ENCODE measurements at places on chromosomes 7 and 10.
A peak's percentile ranks its signal among the peaks of the same experiment; 100 is the strongest.

GRCh38 chr10:94363251-94363565 is 469 bp upstream of the NOC3L start:
- no peak for DNase-seq

DNA sequence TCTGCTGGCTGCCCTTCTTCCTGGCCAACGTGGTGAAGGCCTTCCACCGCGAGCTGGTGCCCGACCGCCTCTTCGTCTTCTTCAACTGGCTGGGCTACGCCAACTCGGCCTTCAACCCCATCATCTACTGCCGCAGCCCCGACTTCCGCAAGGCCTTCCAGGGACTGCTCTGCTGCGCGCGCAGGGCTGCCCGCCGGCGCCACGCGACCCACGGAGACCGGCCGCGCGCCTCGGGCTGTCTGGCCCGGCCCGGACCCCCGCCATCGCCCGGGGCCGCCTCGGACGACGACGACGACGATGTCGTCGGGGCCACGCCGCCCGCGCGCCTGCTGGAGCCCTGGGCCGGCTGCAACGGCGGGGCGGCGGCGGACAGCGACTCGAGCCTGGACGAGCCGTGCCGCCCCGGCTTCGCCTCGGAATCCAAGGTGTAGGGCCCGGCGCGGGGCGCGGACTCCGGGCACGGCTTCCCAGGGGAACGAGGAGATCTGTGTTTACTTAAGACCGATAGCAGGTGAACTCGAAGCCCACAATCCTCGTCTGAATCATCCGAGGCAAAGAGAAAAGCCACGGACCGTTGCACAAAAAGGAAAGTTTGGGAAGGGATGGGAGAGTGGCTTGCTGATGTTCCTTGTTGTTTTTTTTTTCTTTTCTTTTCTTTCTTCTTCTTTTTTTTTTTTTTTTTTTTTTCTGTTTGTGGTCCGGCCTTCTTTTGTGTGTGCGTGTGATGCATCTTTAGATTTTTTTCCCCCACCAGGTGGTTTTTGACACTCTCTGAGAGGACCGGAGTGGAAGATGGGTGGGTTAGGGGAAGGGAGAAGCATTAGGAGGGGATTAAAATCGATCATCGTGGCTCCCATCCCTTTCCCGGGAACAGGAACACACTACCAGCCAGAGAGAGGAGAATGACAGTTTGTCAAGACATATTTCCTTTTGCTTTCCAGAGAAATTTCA is 1.7 kb downstream of the ADRB1 start:
- peak; percentile 52 for DNase-seq

DNA sequence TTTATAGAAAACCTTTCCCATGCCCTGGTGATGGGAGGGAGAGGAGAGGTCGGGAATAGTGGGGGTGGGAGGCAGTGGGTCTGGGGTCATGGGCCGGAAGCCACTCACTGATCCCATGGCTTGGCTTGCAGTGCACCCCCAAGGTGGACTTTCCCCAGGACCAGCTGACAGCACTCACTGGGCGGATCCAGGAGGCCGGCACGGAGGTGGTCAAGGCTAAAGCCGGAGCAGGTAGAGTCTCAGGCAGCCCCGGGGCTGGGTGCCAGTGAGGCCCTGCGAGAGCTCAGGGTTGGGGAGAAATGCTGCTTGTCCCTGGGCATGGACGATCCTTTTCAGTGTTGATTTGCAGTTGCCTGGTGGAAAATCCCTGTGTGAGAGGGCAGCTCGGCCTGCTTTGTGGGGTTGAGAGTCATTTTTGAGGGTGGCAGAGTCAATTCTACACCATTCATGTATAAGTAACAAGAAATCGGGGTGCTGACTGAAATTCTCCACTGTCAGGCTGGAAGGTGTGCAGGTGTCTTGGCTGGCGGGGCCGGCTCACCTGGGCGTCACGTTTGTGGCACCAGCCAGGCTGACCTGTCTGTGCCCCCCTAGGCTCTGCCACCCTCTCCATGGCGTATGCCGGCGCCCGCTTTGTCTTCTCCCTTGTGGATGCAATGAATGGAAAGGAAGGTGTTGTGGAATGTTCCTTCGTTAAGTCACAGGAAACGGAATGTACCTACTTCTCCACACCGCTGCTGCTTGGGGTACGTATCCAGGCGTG is 16.5 kb downstream of the MDH2 start:
- no peak for DNase-seq

DNA sequence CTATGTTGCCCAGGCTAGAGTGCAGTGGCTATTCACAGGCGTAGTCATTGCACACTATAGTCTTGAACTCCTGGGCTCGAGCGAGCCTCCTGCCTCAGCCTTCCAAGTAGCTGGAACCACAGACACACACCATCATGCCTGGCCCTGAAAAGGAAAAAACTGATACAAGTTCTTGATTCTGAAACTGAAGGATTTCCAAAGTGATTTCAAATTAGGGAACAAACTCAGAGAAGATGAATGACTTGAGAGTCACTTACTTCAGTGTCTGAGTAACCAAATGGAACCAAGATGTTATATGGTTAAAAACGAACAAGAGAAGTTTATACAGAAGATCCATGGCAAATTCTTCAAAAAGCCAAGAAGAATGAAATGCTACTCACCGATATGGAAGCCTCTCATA is 14.4 kb downstream of the CWF19L1 start:
- DNase-seq, result peak; percentile 61

- no peak for DNase-seq
Measured at GRCh38 chr10:24821986-24822385, 98.3 kb upstream of the ARHGAP21 start.

DNA sequence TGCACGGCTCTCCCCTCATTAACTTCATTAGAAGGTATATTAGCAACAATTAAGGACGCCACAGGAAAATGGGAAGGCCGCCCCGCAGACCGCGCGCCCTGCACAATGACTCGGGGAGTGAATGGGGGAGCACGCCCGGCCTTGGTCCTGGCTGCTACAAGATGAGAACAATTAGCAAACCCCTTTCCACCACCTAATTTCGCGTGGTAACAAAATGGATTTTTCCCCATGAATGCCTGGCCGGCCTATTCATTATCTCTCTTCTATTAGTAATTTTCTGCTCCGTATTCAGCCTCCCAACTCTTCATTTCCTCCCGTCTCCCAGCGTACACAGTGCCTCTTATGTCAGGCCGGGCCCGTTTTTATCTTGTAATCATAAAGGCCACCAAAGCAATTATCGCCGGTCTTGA is 346.9 kb downstream of the DNAJB6 start:
- DNase-seq, result no peak

DNA sequence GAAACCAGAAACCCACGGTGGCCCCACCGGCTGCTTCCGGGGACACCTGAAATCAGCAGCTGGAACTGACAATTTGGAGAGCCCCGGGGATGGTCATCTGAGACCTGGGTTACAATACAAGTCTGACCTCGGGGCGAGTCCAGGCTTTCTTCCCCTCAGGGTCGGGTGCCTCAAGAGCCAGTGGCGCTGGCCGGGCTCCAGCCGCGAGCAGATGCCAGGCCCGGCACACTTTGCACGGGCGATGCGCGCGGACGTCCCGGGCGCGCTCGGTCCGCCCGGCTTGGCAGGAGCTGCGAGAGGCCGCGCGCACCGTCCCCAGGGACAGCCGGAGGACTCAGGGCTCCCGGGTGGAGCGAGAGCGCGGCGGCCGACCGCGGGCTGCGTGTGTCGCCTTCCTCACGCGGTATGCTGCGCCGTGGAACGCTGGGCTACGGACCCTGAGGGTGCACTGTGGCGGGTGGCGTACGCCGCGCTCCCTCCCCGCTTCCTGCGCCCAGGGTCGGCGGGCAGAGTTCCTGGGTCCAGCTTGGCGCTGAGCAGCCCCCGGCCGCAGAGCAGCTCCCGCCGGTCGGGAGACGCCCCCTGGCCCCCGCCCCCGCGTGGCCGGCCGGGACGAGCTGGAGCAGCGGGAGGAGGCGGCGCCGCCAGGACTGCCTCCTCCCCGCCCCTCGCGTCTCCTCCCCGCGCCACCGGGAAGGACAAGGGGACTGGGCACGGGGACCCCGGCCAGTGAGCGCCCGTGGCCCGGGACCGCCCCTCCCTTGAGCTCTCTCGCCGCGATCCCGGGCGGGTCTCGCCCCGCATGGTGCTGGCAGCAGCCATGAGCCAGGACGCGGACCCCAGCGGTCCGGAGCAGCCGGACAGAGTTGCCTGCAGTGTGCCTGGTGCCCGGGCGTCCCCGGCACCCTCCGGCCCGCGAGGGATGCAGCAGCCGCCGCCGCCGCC is at the start of gene RBM20:
Gene RBM20, plus strand, starts transcription at position 684 of the 945 bp plus-strand sequence. Its CDS starts 119 bp downstream, at position 803.
- DNase-seq, result no peak

GRCh38 chr10:114026189-114027040 is 17.3 kb upstream of the ADRB1 start:
- peak; percentile 16 for DNase-seq

- no peak for DNase-seq
Measured at GRCh38 chr10:42648512-42648911, 10.1 kb upstream of the ZNF33B start.

DNA sequence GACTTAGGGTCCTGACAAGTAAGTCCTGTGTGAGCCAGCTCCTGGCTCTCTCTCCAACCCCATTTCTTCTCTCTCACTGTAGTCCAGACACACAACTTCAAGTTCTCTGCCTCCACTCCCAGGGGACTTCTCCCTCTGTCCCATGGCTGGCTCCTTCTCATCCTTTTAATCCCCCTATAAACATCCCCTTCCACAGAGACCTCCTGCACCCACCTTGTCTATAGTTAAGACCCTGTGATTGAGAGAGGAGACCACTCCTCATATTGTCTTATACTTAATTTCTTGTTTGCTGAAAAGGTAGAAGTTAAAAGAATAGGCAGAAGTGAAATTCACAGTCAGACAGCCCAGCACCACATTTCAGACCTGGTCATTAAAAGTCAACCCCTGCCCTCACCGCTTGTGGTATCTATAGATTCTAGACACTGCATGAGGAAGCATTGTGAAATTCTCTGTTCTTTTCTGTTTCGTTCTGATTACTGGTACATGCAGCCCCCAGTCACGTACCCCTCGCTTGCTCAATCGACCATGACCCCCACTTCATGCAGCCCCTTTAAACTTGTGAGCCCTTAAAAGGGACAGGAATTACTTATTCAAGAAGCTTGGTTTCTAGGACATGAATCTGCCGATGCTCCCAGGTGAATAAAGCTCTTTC is 125.6 kb upstream of the FRMD4A start:
- DNase-seq, result no peak

DNA sequence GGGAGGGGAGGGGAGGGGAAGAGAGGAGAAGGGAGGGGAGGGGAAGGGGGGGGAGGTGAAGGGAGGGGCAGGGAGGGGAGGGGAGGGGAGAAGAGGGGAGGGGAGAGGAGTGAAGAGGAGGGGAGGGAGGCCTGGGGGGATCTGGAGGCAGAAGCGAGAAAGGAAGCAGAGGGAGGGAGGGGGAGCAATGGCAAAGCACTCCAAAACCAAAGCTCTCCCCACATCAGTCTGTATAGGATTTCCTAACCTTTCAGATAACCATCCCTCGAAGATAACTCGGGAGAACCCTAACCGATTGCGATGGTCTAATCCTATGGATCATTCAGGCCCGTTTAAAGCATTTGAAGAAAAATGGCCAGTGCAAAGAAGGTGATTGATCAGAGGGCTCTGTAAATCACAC is 19.0 kb downstream of the EBF3 start:
- no peak for DNase-seq

DNA sequence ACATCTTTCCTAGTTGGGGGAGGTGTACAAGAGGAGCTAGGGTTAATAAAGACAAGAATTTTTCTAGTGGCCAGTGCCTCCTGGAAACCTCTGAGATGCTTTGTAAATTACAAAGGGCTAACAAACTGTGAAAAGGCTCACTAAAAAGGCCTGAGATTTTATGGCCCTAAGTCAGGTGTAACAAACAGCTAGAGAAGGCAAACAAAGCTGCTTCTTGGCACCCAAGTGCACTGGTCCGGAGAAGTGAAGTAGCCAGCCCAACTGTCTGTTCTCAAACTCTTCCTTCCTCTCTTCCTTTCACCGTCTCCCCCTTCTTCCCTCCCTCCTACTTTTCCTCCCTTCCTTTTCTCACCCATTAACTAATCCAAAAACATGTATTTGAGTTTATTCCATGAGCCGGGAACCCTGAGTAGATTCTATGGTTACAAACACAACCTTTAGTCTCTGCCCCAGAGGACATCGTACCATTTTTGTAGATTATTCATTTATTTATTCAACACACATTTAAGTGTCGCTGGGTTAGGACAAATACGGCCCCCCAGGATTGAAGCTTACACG is 143.4 kb upstream of the PCGF5 start:
- no peak for DNase-seq

- DNase-seq, result no peak
Measured at GRCh38 chr10:119306514-119306951, 99.2 kb downstream of the GRK5 start.

All from inflammatory macrophage (primary cell).